ENCODE measurements at places on chromosomes 6 and 20.

DNA sequence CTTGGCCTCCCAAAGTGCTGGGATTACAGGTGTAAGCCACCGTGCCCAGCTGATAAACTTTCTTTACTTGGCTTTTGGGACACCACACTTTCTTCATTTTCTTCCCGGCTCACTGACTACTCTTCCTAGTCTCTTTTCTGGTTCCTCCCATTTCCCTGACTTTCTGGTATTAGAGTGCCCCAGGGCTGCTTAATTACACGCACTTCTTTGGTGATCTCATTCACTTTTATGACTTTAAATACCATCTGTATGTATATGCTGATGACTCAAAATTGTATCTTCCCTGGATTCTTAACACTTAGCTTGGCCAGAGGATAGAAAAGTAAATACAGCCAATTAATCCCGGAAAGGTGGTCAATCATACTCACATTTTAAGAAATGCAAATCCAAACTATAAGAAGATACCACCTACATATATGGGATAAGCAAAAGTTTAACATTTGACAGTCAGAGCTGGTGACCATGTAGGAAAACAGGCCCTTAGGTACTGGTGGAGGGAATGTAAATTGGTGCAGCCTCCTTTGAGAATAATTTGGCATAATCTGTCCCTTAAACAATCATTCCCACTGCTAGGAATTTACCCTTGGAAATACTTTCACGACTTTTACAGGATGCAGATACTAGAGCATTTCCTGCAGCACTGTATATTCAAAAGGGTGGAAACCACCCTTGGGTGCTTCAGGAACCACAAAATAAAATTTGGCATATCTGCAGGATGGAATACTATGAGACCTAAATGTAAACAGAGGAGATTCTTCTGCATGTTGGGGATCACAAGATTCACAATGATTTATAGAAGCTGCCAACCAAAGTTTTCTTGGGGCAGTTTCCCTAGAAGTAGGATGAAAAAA, 9.4 kb upstream of the NANP start:
- no peak for DNase-seq

- no peak for DNase-seq
These were observed 180.3 kb downstream of the ANKRD60 start for GRCh38 chr20:58048096-58048702.

DNA sequence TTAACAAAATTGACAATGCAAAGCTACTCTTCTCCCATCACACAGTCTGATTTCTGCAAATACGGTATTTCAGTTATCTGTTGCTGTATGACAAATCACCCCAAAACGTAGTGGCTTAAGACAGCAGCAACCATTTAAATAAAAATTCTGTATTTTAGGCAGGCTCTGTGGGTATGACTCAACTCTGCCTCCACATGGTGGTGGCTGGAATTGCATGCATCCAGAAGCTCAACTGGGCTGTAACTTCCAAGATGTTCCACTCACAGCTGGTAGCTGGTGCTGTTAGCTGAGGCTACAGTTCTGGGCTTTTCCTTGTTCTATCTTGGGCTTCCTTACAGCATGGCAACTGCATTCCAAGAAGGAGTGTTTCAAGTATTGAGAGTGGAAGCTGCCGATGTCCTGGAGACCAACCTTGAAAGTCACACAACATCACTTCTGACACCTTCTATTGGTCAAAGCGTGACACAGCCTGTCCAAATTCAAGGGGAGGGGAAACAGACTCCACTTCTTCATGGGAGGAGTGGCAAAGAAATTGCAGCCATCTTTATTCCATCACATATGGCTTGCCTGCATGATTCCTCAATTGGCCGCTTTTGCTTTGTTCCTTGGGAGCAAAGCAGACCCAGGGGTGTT, 39.7 kb upstream of the TULP1 start:
- DNase-seq = peak; percentile 60

DNA sequence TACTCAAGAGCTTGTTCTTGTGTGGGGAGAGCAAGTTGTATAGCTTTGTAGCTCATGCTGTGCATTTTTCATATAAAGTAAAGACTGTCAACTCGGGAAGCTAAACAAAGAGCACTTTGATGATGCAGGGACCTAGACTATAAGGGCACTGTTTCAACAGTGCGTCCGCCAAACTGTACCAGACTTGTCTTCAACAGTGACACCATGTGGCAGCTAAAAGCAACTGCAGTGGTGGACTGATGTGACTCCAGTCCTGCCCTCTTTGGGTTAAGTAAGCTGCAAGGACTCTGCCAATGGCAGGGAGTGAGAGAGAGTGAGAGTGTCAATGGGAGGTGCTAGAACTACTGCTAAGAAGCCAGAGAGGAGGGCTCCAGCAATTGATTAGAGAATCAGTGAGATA, 48.1 kb upstream of the MC3R start:
- no peak for DNase-seq

DNA sequence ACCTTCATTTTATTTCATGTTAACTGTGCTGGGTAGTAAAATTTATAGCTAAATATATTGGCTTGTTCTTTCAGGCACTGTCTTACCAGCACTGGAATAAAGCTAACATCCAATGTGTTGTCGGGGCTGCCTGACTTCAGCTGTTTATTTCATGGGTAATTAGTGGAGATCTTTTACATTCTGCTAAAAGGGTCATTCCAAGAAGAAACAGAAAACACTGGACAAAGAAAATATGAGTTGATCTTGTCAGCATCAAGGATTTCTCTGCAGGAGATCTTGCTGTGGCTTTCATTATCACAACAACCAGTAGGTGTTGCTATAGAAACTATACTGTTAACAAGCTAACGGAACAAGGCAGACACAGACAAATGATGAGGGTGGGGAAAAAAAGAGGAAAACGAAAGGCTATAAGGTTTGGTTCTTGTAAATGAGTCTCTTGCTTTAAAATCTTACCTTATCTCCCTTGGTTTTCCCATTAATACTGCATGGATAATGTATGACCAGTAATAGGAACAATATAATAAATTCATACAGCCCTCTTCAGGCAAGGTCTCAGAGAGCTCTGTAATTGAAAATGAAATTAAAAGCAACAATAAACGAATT, 206.8 kb downstream of the SIM1 start:
- DNase-seq = no peak
